ENCODE measurements at places on chromosomes 11 and 22. TPM values are rescaled to one million over a fixed set of nuclear protein-coding genes. Genes with fewer than 3 reads are reported as not detected.
A peak's percentile ranks its signal among the peaks of the same experiment; 100 is the strongest.

GRCh38 chr11:106222626-106223025, 145.2 kb downstream of the AASDHPPT start:
- no peak for ATAC-seq

- no peak for ATAC-seq
These were observed 1642.2 kb downstream of the LRRC4C start for GRCh38 chr11:39817241-39817640.

The CASP12 gene
- total RNA-seq: not detected

- ATAC-seq: no peak
These were observed 12.8 kb upstream of the CHRM1 start for GRCh38 chr11:62933750-62934495.

DNA sequence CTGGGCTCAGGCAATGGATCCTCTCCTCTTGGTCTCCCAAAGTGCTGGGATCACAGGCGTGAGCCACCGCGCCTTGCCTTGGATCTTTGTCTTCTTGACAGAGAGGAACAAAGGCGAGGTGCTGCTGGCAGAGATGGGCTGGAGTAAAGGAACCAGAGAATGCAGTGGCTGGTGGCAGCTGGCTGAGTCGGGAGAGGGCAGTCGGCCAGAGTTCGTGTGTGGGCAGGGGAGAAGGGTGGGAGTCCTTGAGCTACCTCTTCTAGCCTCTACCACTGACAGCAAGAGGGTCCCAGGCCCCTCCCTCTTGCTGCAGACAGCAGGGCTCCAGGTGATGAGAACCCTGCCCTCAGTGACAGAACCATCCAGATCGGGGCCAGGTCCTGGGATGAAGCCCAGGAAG, 86.2 kb upstream of the LINC01488 start:
- ATAC-seq: no peak

GRCh38 chr11:27618281-27618915, 81.9 kb downstream of the BDNF start:
- no peak for ATAC-seq

DNA sequence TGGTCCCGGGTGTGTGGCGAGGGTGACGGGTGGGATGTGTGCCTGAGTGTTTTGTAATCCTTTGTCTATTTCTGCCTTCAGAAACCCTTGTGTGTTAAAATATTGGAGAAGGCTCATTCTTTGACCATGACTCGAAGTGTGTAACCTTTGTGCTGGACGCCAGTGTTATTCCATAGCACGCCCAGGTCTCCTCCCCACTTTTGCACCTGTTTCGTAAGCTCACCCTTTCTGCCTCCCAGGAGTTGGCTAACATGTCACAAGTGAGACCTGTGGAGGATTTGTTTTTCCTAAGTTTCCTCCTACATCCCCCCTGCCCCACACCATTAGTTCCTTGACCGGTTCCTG, 382 bp downstream of the C11orf54 start:
- ATAC-seq: peak; percentile 39

- peak; percentile 16 for ATAC-seq
These were observed 191.6 kb upstream of the ARHGAP20 start for GRCh38 chr11:110903830-110904229.

The ACTN3 gene
- total RNA-seq: 0.10 TPM

DNA sequence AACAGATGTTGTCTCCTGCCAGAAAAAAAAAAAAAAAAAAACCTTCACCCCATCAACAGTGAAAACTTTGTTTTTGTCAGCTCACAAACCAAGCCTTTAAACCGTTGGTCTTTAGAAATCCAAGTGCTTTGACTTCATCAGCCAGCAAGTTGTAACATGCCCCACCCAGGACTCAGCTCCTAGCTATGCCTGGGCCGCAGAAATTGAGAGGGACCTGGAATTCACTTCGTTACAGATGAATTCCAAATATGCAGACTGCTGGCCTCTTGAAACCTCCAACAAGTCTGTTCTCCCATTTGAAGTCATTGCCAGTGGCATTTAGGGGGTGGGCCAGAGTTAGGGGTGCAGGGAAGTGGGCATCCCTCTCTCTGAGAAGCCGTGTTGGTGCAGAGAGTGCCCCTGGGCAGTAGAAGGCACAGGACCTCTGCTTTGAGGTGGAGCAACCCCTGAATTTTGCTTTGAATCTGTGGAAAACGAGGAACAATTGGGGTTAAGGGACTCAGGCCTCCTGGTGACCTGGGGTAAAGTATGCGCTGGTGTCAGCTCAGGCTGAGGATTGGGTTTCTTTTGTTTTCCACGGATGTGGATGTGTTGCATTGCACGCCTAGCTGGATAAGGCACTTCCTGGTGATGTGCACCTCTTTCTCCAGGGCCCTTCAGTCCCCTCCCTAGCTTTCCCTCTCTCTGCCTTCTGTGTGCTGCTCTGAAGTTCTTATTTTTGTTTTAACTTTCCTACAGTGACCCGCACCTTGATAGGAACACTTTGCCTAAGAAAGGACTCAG, 109.5 kb downstream of the DBX1 start:
- no peak for ATAC-seq

- ATAC-seq: peak; percentile 3
These were observed 61.1 kb upstream of the CD44 start for GRCh38 chr11:35077709-35078469.

GRCh38 chr11:120102864-120103122, 35.1 kb downstream of the TRIM29 start:
- ATAC-seq: no peak

GRCh38 chr22:26064048-26064447, 105.2 kb upstream of the SEZ6L start:
- ATAC-seq: no peak

DNA sequence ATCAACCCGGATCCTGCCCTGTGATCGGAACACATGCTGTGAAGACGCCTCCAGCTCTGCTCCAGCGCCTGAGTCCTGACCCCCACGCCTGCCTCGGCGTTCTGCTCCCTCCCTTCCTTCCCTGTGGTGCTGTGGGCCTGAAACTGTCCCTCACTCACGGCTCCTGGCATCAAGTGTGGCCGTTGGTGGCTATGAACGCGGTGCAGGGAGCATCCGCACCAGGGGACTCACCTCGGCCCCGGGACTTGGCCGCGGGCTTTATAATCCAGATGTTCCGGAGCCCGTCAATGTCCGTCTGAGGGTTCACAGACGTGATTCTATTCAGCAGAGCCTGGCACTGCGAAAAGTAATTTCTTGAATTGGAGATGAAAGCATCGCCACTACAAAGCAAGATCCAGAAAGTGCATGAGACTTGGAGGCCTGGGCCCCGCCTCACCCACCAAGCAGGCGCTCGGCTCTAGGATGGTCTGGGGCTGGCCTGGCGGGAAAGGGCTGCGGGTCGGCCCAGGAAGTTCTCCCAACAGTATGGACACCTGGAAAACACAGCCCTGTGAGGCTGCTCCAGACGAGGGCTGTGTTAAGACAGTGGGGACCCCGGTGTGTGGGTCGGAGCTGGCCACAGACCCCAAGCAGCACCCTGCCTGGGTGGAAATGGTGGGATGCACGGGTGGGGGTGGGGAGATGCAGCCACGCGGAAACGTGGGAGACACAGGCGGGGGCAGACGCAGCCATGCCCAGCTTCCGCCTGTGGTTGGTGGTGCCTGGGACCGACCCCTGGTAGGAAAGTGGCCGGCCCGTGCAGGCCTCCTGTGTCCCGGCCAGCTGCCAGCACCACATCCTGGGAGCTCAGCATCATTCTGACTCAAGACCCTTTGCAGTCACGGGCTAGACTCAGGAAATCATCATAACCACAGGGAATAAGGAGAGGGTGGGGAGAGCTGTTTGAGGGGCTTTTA, 21.8 kb upstream of the IL17REL start:
- ATAC-seq: no peak

DNA sequence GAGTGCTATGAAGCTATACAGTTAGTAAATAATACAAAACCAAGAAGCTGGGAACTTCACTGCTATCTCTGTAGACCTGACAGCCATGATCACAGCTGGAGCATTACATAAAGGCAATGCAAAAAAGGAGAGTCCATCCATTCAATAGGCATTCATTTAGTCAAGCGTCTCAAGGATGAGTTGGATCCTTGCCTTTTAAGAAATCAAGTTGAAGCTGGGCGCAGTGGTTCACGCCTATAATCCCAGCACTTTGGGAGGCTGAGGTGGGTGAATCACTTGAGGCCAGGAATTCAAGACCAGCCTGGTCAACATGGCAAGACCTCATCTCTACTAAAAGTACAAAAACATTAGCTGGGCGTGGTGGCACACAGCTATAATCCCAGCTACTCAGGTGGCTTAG, 48.1 kb upstream of the ALKBH3 start:
- no peak for ATAC-seq

GRCh38 chr11:133047036-133047770, 485.1 kb downstream of the OPCML start:
- ATAC-seq: peak; percentile 31

DNA sequence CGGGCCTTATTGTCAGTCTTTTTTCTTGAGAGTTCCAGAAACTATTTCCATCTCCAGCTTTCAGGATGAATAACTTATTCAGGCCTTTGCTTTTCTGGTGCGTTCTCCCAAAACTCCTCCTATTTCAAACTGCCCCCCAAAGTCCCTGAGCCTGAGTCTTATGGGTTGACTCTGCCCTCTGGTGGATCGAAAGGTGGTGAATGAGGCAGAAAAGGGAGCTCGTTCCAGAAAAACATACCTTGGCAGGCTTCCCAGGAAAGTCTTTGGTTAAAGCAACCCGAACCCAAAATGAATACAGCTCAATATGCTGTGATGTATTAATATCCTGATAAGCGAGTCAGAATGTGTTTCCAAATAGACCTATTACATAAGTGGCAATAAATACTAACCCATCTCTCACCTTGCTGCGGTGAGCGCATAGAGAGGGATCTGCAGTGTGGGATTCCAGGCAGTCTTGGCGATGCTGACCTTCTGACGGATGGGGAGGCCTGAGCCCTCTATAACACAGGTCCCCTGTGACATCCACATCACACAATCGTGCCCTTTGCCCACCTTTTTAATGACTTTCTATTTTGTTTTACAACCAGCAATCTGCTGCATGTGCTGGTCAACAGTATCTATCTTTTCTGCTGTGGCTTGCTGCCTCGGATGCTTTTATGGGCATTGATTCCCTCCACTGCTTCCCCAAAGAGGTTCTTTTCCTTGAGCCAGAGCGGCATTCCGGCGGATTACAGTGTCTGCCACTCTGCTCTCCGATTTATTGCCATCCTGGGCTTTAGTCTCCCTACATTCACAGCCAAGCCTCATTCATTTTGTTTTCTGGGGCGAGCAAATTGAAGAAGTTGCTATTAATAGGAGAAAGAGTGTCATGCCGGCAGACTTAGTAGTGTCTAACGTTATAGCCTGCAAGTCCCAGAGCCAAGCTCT, 756.8 kb downstream of the NTM start:
- peak; percentile 88 for ATAC-seq

GRCh38 chr11:122050021-122050690, 65.9 kb downstream of the BLID start:
- ATAC-seq: no peak

DNA sequence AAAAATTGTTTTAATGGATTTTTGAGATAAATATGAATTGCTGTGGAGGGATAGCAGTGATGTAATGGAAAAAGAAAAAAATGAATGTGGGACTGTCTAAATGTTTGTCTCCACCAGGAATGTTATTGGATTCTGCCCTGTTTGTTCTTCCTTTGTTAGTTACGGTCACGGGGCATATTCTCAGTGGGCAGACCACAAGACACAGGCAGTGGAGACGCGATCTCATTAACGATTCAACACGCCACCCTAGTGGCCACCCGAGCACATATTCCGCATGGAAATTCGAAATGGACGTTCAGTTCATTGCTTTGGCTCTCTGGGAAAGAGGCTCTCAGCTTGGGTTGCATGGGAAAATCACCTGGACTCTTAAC, 151.8 kb upstream of the TTC12 start:
- ATAC-seq: peak; percentile 87

- no peak for ATAC-seq
These were observed 959 bp upstream of the HIPK3 start for GRCh38 chr11:33256031-33256812.

The DKK3 gene
- 61.5 TPM for total RNA-seq
